ENCODE measurements at places on chromosomes 11 and 22.

DNA sequence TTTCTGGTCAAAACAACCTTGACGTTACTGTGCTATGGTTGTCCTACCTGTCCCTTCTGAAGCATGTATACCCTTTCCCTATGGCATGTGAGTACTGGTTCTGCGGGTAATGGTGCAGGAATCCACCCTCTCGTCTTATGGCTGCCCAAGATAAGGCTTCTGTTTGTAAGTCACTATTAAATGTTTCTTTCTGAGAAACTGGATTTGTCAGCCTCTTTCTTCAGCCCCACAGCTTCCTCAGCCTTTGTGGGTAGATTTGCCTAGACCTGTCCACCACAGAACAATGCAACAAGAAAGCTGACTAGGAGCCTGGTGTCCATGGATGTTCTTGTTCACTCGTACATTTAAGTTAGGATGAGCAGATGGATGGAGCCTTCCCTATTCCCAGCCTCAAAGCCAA lies 14.4 kb downstream of the MMP7 start:
- no peak for DNase-seq

- no peak for DNase-seq
Observed at GRCh38 chr11:21556926-21557325, 636.0 kb upstream of the ANO5 start.

DNA sequence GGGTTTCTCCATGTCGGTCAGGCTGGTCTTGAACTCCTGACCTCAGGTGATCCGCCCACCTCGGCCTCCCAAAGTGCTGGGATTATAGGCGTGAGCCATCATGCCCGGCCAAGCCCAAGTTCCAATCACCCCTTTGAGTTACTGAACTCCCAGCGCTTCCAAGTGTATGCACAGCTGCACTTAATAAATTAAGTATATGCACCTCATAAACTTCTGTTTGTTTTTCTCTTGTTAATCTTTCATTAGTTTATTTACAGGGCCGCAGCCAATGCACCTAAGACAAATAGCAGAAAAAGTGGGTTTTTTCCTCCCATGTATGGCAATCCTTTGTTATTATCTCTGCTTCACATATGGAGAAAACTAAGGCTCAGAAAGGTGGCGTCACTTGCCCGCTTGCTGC lies 21.3 kb downstream of the SYN3 start:
- DNase-seq = no peak

DNA sequence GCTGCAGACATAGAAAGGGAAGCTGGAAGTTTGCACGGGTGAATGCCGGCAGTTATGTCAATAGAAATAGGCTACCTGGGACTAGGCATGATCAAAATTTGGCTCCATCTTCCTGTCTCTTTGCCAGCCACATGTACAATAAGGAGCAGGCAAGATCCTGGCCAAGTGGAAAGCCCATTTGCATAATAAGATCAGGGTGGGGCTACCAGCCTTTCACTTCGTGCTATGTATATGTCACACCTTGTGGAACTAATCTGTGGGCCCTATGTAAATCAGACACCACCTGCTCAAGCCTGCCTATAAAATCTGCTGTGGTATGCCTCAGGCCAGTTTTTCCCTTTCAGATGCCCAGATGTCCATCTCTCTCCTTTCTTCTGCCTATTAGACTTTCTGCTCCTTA lies 79.3 kb upstream of the DRD2 start:
- no peak for DNase-seq

DNA sequence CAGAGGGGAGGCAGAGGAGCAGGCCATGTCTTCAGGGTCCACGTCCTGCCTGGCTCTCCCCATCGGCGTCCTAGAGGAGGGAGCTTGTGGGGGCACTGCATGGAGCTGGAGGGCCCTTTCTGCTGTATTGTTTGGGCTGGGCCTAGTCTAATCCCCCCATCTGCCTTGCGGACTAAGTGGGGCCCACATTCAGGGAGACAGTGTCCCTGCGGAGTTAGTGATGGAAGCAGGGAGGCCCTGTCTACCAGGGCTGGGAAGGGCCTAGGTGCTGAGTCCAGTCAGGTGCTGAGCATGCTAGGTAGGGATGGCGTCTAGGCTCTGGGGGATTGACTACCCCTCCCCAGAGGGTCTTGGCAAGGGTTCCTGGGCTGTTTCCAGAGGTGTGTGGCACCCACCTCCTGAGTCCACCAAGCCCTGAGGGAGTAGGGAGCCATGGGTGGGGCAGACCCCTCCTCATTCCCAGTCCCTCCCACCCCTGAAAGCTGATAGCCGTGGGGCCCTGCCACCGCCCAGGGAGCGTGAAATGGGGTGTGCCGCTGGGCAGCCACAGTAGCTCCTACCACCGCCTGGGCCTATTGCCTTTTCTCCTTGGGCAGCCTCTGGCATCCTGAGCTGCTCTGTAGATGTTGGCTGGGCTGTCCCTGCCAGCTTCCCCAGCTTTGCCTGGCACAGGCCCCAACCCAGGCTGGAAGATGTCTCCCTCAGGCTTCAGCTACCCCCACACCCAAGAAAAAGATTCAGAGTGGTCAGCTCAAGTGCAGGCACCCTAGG lies 1.9 kb upstream of the POLD4 start:
- DNase-seq = no peak

- DNase-seq = no peak
Observed at GRCh38 chr11:118211006-118211405, 13.8 kb downstream of the JAML start.

DNA sequence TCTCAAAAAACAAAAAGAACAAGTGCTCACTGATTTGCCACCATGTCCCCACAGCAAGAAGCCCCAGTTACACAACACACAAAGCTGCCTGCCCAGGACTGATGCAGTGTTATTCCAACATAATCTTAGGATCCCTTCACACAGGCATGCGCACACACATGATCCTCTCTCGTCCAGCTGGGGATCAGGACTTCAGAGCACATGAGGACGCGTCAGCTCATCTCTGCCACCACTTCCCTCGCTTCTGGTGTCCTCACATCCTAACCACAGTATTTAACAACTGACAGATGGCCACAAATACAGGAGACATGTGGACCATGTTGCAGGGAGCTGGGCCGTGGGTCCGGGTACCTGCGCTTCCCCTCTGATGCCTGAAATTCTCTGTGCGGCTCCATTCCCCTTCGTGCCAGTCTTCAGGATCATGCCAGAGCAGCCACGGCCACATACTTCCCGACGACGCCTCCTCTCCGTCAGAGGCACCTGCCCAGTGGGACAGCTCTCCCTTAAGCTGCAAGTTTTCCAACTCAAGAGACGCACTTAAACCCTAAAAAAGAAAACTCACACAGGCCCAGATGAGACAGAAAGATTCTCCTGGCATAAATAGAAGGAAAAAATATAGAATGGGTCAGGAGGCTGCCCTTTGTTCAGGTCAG lies 68.3 kb downstream of the PACSIN2 start:
- no peak for DNase-seq

DNA sequence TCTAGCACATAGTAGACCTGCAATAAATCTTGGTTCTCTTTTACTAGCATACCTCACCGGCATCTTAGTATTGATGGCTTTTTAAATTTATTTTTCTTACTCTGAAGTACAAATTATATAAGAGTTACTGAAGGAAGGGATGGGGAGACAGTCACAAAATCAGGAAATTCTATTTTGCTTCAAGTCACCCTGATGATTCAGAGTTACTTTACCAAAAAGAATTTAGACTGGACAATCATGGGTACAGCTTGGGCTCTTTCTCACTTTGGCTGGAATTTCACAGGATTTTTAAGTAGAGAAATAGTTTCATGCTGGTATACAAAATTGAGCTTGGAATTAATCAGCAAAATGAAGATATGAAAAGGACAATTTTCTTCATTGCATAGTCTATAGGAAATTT lies 919.2 kb downstream of the METTL15 start:
- DNase-seq = no peak

GRCh38 chr11:79342686-79343085 lies 98.1 kb downstream of the TENM4 start:
- no peak for DNase-seq

- DNase-seq = peak; percentile 62
Observed at GRCh38 chr11:7548659-7549274, 35.0 kb downstream of the PPFIBP2 start.

DNA sequence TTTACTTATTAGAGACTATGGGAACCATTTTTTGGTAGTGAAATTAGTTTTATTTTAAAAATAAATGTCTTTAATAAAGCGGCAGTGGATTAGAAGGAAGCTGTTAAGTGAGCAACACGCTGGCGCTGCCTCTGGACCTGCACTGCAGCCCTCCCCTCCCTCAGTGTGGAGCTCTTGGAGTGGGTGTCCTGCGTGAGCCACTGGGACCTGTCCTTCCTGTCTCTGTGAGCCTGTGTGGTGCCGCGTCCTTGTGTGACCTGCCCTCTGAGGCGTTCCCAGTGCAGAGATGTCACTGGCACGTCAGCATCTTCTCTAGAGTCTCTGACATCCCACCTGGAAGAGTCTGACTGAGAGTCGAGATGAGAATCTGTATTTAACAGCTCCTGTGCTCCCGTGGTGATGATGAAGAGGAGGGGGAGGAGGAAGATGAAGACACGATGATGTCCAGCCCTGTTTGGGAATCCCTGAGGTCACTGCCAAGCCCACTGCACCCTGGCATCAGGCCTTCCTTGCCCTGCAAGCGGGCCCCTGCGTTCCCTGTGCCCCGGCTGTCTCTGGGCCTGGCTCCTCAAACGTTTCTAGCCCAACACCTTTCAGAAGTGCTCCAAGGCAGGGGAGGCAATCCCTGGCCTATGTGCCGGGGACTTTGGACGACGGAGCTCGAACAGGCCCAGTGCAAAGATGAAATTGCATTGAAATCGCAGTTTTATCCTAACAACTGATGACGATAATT lies 271.8 kb downstream of the TBC1D22A start:
- no peak for DNase-seq

DNA sequence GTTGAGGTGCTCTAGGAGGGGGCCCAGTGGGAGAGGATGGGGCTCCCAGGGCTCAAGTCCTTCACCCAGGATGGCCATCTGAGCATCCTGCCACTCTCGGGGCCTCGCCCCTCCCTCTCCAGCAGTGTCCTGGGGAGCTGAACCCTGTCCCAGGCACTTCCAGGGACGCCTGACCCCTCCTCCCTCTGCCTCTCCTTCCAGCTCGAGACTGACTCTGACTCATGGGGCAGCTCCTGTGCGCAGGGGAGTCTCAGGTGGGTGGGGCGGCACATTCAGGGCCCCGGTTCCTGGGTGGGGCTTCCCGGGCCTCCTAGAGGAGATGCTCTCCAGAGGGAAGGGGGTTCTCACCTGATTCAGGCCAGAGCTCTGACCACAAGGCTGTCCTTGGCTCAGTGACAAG lies 77.1 kb upstream of the IGLL5 start:
- DNase-seq = no peak

- DNase-seq = no peak
Observed at GRCh38 chr11:25317216-25317615, 820.4 kb downstream of the LUZP2 start.

DNA sequence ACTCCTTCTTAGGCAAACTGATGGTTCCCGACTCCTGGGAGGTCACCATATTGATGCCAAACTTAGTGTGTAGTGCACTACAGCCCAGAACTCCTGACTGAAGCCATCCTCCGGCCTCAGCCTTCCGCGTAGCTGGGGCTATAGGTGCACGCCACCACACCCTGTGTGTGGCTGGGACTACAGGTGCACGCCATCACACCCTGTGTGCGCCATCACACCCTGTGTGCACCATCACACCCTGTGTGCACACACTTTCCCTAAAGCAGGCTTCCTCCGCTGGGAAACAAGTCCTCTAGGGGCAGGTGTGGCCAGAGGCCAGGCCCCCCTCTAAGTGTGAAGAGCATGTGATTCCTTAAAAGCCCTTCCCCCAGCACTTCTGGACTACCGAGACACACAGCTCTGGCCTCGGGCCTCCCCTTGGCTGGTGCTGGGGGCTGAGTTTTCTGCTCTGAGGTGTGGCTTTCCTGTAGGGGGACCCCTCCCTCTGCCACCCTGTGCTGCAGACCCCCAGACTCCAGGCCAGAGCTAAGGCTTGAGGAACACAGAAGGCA lies 81.7 kb downstream of the BCR start:
- no peak for DNase-seq

DNA sequence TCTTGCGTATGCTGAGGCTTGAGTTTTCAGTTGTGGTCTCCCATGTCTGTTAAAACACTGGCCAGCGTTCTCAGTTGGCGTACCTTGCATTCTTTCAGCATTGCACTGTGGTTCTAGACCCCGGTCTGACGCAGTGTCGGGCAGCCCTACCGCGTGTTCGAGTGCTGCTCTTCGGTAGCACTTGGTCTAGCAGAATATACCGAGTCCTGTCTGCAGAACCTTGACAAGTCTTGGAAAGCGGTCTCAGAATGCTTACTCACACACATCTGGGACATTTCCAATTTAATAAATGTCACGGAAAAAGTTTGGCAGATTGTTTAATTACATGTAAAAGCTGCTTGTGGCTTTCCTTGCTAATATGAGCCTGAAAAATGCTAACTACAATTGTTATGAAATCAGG lies 32.6 kb downstream of the PPFIA1 start:
- DNase-seq = no peak

DNA sequence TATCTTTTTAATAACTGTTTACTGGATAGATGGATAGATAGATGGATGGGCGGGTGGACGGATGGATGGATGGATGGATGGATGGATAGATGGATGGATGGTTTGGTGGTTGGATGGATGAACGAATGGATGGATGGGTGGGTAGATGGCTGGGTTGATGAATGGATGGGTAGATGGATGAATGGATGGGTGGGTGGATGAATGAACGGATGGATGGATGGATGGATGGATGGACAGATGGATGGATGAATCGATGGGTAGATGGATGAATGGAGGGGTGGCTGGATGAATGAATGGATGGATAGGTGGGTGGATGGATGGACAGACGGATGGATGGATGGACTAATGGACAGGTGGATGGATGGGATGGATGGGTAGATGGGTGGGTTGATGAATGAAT lies 13.8 kb upstream of the SLC22A12 start:
- DNase-seq = no peak

- no peak for DNase-seq
Observed at GRCh38 chr11:73205661-73206343, 12.3 kb upstream of the P2RY2 start.

DNA sequence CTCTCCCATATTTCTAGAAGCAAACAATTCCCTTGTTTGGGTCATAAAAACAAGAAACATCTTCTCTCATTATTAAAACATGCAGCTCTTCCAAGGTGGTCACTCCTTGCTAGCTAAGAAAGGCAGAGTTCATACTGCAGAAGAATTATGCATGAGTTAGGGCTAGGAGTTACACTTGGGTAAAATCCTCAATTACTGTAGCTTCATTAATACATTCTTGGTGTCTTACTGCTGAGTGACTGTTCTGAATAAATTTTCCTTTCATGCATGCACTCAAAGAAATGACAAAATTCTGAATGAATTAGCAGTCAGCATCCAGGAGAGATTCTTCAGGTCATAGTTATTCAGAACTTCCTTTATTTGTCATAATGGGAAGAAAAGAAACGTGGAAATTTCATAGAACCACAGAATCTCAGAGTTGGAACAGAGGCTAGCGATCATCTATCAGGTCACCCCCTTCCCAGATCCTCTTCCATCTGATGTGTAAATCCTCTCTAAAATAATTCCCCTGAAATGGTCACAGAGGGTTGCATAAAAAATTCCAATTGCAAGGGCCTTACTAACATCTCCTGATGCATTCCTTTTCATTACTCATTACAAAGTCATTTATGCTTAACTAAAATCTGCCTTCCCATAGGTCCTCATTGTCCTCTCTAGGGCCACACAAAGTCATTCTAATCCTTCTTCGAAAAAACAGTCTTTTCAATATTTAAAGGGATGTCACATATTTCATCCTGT lies 771.5 kb downstream of the DLG2 start:
- no peak for DNase-seq

GRCh38 chr11:78982473-78982872 lies 407.8 kb upstream of the NARS2 start:
- DNase-seq = no peak
